ENCODE measurements at places on chromosomes 2 and 18.

DNA sequence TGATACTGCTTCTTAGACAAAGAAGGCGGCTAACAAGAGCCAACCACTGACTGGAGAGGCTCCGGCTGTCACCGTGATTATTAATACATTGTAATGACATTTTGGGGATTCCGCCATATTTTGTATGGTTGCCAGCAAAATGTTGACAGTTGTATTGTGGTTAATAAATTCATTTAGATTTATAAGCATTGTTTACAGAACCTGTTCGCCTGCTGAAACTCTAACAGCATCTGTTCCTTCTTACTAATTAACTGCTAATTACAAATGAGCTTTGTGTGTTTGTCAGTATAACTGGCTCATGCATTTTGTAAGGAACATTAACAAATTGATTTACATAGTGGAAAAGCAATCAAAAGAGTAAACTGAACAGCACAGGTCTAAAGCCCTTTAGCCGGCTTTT, 332.4 kb downstream of the GBX2 start:
- no peak for DNase-seq

DNA sequence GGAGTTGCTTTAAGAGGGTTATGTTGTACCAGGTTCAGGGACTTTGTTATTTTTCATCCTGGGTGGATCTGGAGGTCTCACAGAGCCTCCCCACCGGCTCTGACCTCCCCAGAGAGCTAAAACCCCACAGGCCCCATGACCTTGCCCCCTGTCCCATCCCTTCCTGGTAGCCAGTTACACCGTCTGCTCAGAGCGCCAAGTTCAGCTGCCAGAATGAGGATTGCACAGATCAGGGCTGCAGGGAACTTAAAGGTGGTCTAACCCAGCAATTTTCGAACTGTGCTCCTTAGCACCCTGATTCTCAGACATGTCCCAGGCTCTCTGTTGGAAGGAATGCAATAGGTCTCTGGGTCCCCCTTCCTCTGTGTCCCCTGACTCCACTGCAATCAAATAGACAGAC, 32.1 kb downstream of the ATOH8 start:
- DNase-seq: no peak

DNA sequence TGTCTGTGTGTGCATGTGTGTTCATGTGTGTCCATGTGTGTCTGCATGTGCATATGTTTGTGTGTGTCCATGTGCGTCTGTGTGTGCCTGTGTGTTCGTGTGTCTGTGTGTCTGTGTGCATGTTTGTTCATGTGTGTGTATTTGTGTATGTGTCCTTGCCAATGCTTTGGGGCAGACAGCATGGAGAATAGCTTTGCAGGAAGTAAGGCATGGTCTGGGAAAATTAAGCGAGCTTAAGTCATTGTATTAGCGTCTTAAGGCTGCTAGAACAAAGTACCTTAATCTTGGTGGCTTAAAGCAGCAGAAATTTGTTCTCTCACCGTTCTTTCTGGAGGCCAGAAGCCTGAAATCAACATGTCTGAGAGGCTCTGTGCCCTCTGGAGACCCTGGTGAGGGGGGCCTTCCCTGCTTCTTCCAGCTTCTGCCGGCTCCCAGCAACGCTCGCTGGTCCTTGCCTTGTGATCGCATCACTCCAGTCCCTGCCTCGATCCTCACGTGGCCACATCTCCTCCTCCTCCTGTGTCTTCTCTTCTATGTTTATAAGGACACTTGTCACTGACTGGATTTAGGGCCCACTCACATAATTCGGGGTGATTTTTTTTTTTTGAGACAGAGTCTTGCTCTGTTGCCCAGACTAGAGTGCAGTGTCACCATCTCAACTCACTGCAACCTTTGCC, 3.8 kb downstream of the NEU2 start:
- DNase-seq: no peak

GRCh38 chr2:173076581-173077345, 1.1 kb downstream of the MAP3K20 start:
- peak; percentile 80 for DNase-seq

- DNase-seq: no peak
These were observed 22.0 kb upstream of the FZD5 start for GRCh38 chr2:207791579-207792243.

- DNase-seq: peak; percentile 92
These were observed 30.7 kb downstream of the GPD2 start for GRCh38 chr2:156466739-156467405.

- DNase-seq: no peak
These were observed 39.3 kb upstream of the CDH7 start for GRCh38 chr18:65711493-65711892.

DNA sequence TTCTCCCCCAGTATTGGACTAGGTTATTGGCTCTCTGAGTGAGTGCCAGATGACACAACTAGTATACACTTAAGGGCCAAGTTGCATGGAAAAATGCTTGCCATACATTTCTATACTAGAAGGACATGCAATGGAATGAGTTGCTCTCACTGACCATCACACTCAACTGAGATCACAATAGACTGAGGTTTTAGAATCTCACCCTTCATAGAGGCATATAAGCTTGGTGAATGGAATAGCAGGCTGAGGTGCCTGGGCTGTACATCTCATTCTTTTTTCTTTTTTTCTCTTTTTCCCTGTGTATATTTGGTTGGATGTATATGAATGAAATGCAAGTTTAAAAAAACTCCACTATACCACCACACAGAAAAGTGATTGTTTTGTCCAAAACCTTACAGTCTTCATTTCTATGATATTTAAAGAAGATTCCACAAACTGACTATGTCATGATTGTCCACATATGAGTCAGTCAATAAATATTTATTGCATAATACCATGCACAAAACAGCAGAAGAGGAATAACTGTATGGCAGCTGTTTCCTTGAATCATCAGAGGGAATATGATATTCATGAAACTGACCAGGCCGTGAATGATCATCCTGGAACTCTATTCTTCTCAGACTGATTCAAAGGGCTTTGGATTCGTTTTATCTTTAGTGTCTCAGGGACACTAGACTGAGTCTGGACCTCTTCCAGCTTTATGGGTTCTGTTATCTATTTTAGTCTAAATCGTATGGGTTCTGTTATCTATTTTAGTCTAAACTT, 122.6 kb upstream of the STK17B start:
- peak; percentile 66 for DNase-seq

DNA sequence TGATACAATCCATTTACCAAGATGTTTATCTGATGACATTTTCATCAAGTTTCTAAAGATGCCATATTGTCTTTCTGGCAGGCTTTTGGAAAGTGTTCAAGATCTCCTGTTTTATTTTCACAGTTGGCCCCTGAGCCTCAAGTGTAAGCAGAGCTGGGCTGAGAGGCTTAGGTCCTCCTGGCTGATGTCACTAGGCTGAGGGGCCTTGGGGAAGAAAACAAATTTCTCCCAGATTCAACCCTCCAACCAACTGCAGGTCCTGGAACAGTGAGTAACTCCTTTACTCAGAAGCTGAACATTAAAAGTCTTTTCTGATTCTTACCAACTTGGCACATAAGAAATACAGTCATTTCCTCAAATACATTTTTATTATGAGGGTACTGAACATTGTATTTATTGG, 14.9 kb upstream of the IL1RL1 start:
- no peak for DNase-seq

DNA sequence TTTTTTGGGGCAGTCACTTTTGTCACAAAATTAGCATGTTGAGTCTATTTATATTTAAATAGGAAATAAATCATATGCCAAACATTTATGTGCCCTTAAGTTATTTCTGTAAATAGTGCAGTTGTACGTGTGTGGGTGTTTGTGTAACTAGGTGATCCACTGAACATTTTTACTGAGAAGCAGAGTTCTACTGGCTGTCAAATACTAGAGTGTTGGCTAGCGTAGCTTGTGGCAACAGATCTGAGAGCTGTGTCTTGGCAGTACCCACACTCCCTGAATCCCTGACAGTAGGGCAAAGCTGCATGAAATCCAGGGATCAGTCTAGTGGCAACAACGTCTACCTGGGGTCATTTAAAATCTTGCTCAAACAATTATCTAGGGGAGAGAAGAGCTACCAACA, 273.1 kb upstream of the SLC8A1 start:
- peak; percentile 10 for DNase-seq

DNA sequence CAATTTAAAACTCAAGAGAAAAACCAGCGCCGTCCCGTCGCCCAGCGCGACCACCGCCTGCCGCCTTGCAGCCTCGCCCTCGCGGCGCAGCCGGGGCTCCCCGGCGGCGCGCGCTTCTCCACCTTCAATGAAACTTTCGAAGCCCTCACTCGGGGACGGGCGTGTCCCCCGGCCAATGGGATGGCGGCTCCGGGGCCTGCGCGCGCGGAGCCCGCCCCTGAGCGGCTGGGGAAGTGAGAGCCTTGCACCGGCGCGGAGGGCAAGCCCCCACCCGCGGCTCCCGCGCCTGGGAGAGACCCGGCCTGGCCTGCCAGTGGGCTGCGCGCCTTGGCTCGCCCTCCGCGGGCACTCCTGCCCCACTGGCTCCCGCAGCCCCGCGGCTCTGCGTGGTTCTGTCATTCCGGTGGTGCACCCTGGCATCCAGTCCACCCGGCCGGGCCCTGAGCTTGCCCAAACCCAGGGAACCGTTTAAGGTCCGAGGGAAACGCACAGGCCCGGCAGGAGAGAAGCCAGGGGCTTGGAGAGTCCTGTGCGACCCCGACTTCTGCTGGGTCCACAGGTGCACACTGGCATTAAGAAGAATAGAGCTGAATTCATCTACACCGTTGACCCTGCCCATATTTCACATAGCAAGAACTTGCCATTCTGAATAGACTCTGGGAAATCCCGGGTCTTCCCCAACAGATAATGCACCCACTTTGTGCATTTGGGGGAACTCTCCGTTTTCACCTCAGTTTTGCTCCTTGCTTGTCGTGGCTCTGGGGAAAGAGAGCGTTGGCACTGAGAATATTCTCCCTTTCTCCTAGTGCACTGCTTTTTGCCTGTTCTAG, at the start of gene PIEZO2:
TSS of gene PIEZO2 (minus strand) at position 129 of the 830 bp plus-strand sequence. CDS start 981 bp downstream, outside the sequence.
- peak; percentile 95 for DNase-seq

DNA sequence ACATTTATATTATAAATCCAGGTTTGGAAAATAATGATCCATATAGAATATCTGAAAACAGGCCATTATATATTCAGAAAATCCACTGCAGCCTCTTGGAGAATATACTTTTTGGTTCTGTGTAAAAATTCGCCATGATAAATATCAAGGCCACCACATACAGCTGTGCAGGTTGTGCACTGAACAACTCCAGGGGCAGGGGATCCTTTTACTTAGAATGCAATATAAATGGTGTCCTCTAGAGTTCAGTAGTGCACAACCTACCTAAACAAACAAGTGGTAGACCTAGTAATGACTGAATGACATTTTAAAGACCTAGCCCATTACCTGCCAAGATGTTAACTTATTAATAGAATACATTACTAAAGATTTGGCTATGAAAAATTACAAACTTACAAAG, 22.4 kb downstream of the MOGAT1 start:
- no peak for DNase-seq

GRCh38 chr18:58635891-58636290, 7.0 kb upstream of the ALPK2 start:
- DNase-seq: peak; percentile 9

DNA sequence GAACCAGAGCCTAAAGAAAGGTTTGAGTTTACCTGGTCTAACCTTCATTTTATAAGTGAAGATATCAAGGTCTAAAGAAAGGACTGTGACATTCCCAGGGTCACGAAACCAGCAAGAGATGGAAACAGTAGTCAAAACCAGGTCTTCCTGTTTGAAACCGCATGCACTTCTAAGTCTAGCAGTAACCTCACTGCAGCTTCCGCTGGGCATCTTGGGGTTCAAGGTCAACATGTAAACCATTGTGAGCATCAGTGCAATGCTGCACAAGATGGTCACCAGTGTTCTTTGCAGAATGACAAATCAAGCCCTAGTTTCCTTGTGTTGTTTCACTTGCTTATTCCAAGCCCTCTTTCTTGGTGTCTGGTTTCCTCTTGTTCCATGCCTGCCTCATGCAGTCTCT, 292.9 kb upstream of the MEX3C start:
- DNase-seq: no peak

DNA sequence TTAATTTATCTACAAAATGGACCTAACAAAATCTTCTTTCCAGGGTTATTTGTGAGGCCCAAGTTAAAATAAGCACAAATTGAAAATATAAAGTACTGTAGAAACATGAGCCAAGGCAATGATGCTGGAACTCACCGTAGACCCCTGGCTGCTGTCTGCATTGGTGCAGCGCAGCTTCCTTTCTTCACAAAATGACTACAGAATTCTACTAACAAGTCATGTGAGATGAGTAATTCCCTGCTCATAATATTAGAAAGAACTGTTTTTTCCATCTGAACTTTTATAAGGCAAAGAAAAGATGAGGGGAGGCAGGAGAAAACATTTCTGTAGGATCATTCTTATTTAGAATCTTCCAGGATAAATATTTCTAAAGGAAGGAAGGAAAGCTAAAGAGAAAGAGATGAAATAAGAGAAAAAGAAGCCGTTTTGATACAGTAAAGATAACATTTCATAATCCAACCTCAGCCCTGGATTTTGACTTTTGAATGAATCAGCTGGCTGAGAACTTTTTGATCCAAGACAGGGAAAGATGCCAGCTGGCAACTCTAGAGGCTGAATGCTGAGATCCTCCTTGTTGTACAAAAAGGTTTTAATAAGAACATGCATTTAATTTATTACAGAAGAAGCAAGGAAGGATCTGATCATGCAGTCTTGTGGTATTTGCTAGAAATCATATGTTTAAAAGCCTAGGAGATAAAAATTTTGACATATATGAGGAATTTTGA, 183.9 kb upstream of the KLHL14 start:
- peak; percentile 79 for DNase-seq

- DNase-seq: peak; percentile 77
These were observed 97.9 kb upstream of the NOL4 start for GRCh38 chr18:34322365-34323289.

DNA sequence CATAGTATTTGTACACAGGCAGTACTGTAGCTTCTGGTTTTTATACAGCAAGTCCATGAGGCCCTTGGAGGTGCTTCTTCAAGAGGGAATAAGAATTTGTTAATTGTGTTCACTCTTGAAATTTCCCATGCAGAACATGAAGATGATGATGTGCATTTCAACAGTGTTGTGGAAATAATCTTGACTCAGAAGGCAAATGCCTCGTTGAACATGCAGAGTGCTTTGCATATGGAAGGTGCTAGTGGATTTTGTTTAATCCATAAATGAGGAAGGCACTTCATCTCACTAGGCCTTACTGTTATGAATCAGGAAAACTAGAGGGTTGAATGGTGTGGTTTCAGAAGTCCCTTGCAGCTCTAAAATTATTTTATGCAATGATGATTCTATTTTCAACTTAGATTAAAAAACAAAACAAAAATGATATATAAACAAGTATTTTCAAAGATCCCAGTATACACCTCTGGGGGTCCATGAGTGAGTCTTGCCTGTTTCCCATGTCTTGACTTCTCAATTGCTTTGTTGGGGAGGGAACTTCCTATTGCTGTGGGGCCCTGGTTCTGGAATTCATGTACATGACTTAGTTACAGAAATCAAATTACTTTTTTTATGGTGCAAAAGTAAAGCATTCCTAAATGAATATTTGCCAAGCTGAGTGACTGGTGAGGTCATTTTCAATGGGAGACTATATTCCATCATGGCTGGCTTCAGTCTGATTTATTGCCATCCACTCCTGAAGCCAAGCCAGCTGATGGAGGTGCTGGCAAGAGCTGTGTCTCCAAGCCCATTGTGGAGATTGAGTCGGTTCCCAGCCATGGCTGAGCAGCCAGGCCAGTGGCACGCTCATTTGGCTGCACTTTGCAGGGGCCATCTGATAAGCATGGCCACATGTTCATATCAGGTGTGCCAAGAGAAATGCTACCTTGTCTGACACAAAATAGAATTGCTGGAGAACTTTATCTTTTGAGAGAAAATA, 56.5 kb downstream of the MGAT5 start:
- DNase-seq: no peak
